ENCODE measurements at places on chromosomes 7 and 10. TPM values are rescaled to one million over a fixed set of nuclear protein-coding genes. Genes with fewer than 3 reads are reported as not detected.

DNA sequence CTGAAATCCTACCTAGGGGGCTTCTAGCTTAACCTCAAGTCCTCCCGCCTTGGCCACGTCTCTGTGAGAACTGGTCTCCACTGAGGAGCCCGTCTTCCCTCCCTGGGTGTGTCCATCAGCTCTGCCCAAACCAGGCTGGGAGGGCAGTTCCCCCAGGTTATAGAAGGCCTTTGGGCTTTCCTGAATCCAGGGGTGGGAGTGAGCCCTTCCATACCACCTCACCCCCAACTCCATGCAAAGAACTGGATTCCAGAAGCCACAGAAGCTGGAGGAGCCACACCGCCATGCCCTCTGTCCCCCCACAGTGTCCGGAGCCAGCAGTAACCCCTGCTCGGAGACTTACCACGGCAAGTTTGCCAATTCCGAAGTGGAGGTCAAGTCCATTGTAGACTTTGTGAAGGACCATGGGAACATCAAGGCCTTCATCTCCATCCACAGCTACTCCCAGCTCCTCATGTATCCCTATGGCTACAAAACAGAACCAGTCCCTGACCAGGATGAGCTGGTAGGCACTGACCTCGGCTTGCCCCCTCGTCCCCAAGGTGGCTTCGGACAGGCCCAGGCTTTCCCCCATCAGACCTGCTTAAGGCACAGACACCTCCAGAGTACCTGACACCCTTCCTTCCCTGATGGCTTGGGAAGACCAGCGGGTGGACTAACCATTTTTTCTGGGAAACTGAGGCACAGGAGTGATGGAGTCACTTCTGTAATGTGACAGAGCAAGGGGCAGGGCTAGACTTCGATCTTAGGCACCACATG, 4.7 kb downstream of the CPA1 start:
- no peak for DNase-seq

- DNase-seq = no peak
Measured at GRCh38 chr7:138542183-138542582, 82.1 kb downstream of the TRIM24 start.

PRSS37 gene
- not detected for polyA plus RNA-seq

- no peak for DNase-seq
Measured at GRCh38 chr7:101782896-101783295, 34.5 kb upstream of the CUX1 start.

- no peak for DNase-seq
Measured at GRCh38 chr10:590721-591120, 98.7 kb downstream of the DIP2C start.

- DNase-seq = no peak
Measured at GRCh38 chr7:1455955-1456354, 3.3 kb downstream of the MICALL2 start.

DNMBP gene
- polyA plus RNA-seq = 1.1 TPM

DNA sequence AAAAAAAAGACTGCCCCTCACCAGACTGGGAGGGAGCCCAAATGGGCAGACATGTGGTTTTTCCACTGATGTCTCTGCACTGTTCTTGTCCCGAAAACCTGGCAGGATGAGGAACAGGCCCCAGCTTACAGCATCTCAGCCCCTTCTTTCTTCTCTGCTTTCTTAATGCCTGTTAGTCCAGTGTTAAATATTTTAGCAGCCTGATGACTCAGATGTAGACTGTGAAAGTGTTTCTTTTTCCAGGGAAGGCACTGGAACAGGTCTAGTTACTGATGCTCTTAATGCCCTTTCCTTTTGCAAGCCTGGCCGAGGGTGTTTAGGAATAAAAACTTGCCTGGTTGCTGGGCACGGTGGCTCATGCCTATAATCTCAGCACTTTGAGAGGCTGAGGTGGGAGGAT, 107.7 kb downstream of the TACC2 start:
- DNase-seq = no peak

CRTAC1 gene
- polyA plus RNA-seq = not detected

GRCh38 chr7:25989140-25989705, 162.8 kb upstream of the NFE2L3 start:
- no peak for DNase-seq

ST8SIA6 gene
- 2.4 TPM for polyA plus RNA-seq

CPN1 gene
- polyA plus RNA-seq = not detected

PAX4 gene
- not detected for polyA plus RNA-seq

DNA sequence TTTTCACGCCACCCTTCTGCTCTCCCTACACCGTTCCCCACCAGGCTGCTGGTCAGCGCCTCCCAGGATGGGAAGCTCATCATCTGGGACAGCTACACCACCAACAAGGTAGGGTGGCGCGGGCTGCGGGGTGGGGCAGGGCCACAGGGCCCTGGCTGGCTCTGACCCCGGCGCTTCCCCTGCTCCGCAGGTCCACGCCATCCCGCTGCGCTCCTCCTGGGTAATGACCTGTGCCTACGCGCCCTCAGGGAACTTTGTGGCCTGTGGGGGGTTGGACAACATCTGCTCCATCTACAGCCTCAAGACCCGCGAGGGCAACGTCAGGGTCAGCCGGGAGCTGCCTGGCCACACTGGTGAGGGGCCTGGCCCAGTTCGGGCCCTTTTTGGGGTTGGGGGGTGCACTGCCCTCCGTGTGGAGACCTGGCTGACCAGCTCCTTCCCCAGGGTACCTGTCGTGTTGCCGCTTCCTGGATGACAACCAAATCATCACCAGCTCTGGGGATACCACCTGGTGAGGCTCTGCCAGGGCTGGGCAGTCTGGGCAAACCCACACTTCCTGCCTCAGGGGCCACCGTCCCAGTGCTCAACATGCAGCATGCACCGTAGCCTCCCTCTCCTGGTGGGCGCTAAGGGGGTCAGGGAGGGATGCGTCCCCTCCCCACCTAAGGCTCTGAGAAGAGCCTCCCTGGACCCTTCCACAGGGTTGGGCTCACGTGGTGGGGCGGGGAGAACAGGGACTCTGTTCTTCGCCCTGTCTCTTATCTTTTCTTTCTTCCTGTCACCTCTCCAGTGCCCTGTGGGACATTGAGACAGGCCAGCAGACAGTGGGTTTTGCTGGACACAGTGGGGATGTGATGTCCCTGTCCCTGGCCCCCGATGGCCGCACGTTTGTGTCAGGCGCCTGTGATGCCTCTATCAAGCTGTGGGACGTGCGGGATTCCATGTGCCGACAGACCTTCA, 4.0 kb downstream of the GNB2 start:
- no peak for DNase-seq

DNA sequence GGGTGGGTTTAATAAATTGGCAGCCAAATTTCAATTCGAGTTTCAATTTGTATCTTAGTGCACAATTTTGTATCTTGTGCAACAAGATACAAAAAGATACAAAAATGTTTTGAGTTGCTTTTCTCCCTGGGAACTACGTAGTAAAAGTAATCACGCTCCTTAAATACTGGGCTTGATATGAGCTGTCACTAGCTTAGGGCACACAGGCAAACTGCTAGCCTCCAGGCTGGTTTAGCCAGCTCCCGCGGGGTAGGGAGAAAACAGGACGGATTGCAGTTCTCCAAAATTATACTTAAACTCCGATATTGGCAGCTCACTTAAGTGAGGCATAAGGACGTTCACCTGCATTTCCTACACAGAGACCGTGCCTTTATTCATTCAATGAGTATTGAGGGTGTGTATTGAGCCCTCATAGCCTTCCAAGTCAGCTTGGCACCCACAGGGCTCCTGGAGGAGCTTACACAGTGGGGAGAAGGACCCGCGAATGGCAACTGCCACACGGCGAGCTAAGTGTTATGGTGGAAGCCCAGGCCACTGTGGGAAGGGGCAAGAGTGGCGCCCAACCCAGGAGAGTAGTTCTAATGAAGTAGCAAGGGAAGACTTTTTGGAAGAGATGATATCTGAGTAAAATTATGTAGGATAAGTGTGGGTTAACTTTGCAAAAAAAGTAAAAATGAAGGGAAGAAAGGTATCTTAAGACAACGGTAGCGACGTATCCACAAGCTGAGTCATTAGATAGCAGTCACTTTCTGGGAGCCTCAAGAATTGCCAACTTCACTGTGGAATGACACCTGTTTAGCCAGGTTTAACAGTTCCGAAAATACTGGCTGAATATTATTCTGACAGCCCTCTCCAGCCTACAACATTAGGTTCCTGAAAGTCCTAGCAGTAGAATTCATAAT, 1.6 kb upstream of the EPC1 start:
- DNase-seq = no peak

- DNase-seq = no peak
Measured at GRCh38 chr7:22481726-22482125, 18.3 kb downstream of the STEAP1B start.

GRCh38 chr7:100781255-100781654, 46.1 kb downstream of the EPHB4 start:
- no peak for DNase-seq

DNA sequence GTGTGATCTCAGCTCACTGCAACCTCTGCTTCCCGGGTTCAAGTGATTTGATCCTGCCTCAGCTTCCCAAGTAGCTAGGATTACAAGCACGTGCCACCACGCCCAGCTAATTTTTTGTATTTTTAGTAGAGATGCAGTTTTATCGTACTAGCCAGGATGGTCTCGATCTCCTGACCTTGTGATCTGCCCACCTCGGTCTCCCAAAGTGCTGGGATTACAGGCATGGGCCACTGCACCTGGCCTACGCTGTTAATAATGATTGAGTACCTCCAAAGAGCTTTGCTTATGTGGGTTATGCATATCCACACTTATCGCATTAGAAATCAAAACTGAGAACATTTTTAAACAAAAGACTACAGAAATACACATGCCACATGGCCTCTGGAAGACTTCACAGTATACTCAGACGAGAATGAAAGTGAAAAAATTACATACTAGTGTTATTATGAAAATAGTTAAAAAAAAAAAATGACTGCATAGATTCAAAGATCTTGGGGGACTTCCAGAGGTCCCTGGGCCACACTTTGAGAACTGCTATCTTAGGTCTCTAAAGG, 25.4 kb downstream of the RPP38 start:
- no peak for DNase-seq

DNA sequence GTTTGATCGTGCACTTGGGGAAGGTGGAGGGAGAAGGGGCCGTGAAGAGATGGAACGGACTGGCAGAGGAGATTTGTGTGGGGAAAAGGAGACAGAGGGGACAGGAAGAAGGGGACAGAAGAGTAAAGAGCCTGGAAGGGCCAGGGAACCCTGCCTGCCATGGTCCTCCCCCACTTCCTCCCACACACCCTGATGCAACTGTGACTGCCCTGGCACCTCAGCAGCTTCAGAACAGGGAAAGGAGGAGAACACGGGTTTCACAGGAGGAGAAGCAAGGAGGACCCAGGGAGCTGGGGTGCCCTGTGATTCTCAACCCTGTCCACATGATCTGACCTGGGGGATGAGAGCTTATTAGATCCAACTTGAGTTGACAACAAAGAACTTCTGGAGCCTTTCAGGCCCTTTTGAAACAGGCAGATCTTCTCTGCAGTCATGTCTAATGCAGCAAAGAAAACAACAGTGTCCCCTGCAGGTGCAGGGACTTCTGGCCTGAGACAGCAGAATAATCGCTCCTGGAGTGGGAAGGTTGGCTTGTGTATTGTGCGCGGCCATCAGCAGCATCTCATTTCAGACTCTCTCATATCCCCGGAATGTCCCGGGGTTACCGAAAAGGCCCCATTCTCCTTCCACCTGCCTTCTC, 421.6 kb downstream of the PAXIP1 start:
- no peak for DNase-seq

DNA sequence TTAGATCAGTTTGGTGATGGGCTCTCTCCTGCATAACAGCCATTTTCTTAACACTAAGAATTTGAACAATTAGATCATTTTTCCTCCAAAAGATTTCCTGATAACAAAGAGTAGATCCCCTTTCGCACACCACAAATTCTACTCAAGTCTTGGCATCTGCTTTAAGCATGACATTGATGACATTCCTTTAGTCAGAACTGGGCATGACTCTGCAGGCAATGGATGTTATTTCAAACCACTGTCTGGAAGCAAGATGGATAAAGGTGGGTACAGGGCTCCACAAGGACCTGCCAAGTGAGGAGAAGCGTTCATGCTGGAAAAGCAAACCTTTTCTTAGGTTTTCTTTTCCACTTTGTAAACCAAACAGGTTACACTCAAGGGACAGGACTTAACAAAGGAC, 123.5 kb downstream of the GLCCI1 start:
- DNase-seq = no peak

CPA2 gene
- not detected for polyA plus RNA-seq

- DNase-seq = no peak
Measured at GRCh38 chr10:127151981-127152699, 44.3 kb downstream of the INSYN2A start.

DNA sequence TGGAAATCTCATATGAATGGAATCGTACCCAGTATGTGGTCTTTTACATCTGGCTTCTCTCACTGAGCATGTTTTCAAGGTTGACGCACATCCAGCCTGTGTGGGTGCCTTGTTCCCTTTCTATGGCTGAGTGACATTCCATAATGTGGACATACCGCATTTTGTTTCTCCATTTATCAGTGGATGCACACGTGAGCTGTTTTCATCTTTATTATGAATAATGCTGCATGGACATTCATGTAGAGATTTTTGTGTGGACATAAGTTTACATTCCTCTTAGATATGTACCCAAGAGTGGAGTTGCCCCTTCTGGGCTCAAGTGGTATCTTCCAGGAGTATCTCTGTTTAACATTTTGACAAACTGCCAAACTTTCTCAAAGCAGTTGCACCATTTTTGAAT, 1.3 kb upstream of the SCART1 start:
- DNase-seq = no peak

DNA sequence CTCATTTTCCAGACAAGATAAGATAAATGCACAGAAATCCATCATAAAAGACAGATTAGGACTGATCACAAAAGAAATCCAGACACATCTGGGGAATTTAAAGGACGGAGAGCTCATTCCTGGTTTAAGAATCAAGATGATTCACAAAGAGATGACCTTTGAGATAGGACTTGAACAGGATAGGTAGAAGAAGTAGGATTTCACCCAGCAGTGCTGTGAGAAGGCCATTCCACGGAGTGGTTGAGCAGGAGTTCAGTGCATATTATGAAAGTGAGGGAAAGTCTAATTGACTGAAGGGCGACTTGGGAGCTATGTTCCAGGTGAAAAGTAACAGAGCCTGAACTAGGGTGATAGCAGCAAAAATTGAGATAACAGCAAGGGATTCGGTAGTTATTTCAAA, 73.7 kb downstream of the GAD2 start:
- no peak for DNase-seq

STRIP2 gene
- polyA plus RNA-seq = not detected

DNA sequence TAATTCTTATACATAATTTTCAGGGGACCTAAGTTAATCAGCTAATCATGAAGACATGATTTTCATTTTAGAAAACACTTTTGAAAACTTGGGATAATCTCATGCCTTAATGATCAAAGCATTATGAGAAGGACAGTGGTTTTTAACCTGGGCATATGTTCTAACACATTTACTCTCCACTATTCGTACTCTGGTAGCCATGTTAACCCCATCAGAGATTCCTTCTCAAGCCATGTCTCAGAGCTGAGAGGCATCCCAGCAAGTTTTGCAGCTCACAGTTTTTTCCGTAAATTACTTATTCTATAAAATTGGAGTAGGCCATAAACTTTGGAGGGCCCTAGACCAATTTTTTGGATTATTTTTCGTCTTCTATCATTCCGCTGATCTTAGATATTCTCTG, 15.7 kb downstream of the AKR1C1 start:
- DNase-seq = no peak

GPR85 gene
- not detected for polyA plus RNA-seq
